NCI-H1092 treated with DMSO at 0.1 percent for 48 hours (cell line): ENCODE measurements at places on chromosomes 4 and X.

DNA sequence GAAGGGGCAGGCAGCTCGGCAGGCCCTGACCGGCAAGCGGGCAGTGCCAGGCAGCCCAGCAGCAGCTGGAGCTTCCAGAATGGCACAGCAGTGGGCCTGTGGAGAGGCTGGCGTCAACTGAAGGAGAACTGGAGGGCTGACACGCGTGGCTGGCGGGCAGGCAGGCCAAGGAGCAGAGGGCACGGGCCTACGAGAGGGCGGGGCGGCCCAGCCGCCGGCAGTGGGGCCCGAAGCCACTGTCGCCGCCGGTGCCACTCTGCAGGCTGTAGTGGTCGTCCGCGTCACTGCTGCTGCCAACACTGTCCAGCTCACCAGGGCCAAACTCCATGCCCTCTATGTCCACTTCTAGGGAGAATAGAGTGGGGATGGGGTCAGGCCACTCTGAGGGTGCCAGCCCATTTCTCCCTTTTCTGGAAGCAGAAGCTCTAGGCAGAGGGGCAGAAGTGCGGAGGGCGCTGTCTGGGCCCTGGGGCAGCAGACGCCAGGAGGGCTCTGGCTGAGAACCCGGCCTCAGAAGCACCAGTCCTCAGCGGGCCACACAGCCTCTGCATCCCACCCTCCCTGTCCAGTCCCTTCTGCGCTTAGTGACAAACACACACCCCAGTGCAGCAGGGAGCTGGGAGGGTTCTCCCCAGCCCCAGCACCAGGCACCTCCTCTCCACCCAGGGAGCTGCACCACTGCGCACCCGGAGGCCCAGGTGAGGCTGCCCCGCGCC lies 8.6 kb upstream of the HAUS3 start:
- DNase-seq: no peak

GRCh38 chrX:53263597-53264094 lies 17.7 kb downstream of the IQSEC2 start:
- no peak for DNase-seq

DNA sequence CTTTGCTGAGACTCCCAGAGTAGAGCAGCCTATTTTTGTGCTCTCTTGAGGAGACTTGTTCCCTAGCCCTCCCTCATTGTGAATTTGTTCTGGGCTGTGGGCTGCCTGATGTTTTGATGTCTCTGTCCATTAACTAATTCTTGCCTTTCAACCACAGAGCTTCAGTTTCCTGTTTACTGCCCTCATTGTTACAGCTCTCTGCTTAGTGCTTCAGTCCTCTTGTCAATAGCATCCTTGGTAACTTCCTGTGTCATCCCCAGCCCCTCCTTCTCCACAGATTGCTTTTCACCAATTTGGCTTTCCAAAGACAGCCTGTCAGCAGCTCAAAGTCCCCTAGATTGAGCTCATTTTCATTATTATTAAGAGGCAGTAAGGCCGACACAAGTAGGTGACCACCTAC lies 69.9 kb downstream of the COX7B2 start:
- no peak for DNase-seq

DNA sequence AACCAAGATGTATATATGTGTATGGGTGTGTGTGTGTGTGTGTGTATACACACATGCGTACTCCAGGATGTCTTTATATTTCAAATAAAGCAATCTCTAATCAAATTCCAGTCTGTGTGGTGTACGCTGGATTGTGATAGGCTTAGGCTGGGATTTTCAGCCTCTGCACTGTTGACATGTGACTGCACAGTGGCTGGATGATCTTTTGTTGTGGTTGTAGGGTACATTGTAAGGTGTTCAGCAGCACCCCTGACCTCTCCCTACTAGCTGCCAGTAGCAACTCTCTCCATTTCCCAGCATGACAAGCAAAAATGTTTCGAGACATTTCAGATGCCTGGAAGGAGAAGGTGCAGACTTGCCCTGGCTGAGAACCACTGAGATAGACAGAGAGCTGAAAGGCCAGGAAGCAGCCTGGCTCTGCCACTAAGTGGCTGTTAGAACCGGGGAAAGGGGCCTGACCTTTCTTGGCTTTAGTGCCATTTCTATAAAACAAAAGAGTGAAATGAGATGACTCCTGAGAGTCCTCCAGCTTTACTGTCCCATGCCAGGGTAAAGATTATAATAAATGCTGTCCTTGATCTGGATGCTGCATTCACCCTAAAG lies 10.5 kb downstream of the PGM2 start:
- DNase-seq: no peak

GRCh38 chr4:7023901-7024300 lies 19.3 kb upstream of the TADA2B start:
- no peak for DNase-seq

GRCh38 chrX:12791257-12792228 lies at the start of gene PRPS2:
Gene PRPS2 (plus strand): TSS chrX:12791412. CDS start chrX:12791498, 86 bp downstream.
- peak; percentile 73 for DNase-seq

GRCh38 chr4:152007111-152007510 lies 246.3 kb upstream of the GATB start:
- DNase-seq: no peak

DNA sequence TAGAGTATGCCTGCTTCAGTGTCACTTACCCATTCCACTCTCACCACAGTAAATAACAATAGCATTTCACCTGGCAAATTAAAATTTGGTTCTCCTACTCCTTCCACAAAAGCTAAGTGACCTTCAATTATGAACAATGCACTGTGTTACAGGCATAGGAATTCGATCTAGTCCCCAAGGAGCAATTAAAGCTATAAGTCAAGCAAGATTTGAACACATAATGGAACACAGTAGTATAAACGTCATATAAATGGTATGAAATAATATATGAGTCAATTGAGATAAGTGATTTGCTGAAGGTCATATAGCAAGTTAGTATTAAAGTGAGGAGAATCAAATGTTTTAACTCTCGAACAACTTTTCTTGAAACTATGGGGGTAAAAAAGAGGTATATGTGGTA lies 65.8 kb downstream of the ARAP2 start:
- DNase-seq: no peak

GRCh38 chr4:158962393-158962792 lies 140.5 kb upstream of the RAPGEF2 start:
- no peak for DNase-seq

DNA sequence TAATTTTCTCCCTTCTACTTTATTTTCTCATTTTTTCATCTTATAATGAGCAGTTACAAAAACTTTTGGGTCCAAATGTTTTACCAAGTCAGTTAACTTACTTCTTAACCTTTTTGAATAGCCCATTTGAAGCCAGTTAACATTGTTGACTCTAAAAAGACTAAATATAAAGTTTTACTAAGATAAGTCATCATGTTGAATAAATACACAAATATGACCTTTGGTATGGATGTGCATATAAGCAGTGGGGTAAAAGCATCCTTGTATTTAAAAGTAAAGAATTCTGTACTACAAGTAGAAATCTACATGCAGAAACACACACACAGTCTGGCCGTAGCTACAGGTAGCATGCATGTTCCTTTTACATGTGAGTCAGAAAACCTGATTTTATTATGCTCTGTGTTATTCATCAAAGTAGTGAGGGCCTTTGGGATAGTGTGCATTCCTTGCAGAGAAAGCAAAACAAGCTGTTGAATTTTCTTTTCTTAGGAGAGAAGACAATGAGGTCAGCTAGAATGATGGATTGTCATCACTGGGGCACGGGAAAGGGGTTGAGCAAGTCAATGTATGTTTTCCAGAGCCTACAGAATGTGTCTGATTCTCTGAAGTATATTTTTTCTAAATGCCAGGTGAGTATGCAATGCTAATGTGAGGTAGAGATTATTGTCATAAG lies 533.2 kb upstream of the AGA start:
- no peak for DNase-seq

GRCh38 chr4:17814140-17814539 lies 3.4 kb downstream of the NCAPG start:
- no peak for DNase-seq

DNA sequence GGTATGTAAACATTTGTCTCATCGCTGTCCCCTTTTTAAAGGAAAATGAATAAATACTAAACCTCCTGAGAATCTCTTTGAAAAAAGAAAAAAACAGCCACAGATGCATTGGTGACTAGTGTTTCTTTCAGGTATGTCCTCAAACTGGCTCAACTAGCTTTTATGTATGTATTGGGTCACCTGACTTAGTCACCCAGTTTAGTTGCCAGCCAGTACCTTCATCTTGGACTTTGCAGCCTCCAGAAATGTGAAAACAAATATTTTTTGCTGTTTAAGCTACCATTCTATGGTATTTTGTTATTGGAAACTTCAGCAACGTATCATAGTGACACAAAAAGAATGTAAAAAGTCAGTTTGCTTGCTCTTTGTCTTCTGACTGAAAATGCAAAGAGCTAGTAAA lies 1263.5 kb downstream of the FAM133A start:
- no peak for DNase-seq

DNA sequence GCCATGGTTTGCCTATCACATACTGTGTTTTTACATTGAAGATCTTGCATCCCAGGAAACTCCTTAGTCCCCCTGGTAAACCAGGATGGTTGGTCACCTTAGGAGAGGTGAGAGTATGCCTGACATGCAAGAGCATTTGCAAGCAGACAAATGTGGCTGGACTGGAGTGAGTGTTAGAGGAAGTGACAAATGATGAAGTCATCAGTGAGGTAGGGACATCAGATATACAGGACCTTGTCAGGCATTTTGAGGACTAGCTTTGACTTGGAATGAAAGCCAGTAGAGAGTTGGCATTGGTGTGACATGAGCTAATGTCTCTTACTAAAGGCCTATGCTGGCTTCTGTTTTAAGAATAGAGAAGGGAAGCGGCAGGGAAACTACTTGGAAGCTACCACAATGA lies 124.9 kb downstream of the FRMPD4 start:
- DNase-seq: no peak

GRCh38 chrX:69149466-69150280 lies 15.6 kb downstream of the PJA1 start:
- DNase-seq: no peak

GRCh38 chr4:98517218-98518021 lies 141.0 kb downstream of the TSPAN5 start:
- DNase-seq: no peak
